ENCODE measurements at places on chromosomes 3 and 15.

- peak overlapping the region; percentile 18 for H3K4me3 ChIP-seq
- DNase-seq, result no peak
- H3K4me1 ChIP-seq, result peaks cover 85% of the 10 kb centered on the region
- peak overlapping the region; percentile 75 for H3K27ac ChIP-seq
Observed at GRCh38 chr3:152321200-152321954, 52.6 kb downstream of the MBNL1 start.

- no peaks in the 10 kb centered on the region for H3K36me3 ChIP-seq
- H3K4me3 ChIP-seq, result no peak overlapping the region
- no peaks in the 10 kb centered on the region for H3K4me1 ChIP-seq
Observed at GRCh38 chr3:30248423-30248822, 358.0 kb upstream of the TGFBR2 start.

DNA sequence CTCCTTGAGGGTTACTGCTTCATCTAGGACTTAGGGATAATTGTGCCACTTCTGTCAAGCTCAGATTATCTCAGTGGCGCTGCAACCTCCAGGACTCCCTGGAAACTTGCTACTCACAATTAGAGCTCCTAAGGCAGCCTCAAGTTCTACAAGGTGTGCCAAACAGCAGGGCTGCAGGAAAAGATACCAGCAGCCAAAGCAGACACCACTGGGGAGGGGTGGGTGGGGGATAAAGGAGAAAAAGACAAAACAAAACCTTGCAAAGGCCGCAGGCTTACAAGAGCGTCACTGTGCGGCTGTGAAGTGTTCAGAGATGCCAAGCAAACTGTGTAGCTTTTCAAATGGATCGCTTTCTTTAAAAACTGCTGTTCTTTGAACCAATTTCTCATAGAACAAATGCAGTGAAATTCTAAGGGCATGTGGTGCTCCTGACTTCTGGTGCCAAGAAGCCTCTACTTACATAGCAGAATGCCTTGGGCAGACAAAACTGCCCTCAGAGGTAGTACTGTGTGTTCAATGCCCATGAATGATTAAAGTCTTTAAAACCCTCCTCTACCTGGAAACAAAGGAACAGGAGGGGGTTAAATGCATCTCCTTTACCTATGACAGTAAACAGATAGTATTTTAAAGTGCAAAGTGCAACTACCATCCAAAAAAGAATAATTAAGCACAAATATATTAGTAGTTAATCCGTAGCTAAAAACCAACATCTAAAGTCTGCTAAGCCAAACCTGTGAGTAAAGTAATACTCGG is 353.4 kb downstream of the FOXP1 start:
- no peak for DNase-seq
- H3K27me3 ChIP-seq, result no peaks in the 10 kb centered on the region
- H3K36me3 ChIP-seq, result no peaks in the 10 kb centered on the region
- peak overlapping the region; percentile 89 for H3K27ac ChIP-seq
- H3K4me3 ChIP-seq, result peak overlapping the region; percentile 59
- H3K4me1 ChIP-seq, result peaks cover 68% of the 10 kb centered on the region

- peaks cover 7% of the 10 kb centered on the region for H3K36me3 ChIP-seq
- no peak overlapping the region for H3K4me3 ChIP-seq
- peak overlapping the region; percentile 61 for H3K27ac ChIP-seq
- H3K4me1 ChIP-seq, result peaks cover 16% of the 10 kb centered on the region
Observed at GRCh38 chr3:39064646-39065045, 12.8 kb downstream of the WDR48 start.

DNA sequence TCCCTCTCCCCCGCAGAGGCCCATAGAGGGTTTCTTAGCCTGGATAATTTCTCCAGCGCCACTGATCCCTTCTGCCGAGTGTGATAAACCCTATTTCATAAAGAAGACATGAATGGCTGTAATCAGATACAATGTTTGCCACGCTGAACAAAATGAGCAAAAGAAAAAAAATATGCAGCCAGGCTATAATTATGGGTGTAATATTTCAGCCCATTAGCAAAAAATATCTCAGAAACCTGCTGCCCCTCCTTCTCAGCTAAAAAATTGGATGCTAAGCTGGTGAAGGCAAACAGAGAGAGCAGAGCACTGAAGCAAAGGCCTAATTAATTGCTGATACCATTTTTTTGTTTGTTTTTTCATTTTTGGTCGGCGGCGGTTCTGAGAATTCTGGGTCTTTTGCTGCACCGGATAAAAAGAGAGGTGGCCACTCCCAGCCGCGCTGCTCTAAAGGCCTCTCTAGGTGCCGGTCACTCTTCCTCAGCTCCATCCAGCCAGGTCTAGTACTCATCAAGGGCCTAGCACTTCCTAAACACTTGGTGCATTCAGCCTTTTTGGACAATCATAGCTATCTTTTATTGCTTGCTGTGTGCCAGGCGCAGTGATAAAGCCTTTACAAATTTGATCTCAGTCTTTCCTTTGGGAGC is 128.7 kb upstream of the TLE3 start:
- no peaks in the 10 kb centered on the region for H3K4me1 ChIP-seq
- H3K36me3 ChIP-seq, result no peaks in the 10 kb centered on the region
- no peak overlapping the region for H3K4me3 ChIP-seq
- no peak overlapping the region for H3K27ac ChIP-seq

GRCh38 chr15:38411902-38412301 is 42.0 kb upstream of the FAM98B start:
- DNase-seq, result no peak
- H3K27me3 ChIP-seq, result no peaks in the 10 kb centered on the region
- no peak overlapping the region for H3K27ac ChIP-seq

DNA sequence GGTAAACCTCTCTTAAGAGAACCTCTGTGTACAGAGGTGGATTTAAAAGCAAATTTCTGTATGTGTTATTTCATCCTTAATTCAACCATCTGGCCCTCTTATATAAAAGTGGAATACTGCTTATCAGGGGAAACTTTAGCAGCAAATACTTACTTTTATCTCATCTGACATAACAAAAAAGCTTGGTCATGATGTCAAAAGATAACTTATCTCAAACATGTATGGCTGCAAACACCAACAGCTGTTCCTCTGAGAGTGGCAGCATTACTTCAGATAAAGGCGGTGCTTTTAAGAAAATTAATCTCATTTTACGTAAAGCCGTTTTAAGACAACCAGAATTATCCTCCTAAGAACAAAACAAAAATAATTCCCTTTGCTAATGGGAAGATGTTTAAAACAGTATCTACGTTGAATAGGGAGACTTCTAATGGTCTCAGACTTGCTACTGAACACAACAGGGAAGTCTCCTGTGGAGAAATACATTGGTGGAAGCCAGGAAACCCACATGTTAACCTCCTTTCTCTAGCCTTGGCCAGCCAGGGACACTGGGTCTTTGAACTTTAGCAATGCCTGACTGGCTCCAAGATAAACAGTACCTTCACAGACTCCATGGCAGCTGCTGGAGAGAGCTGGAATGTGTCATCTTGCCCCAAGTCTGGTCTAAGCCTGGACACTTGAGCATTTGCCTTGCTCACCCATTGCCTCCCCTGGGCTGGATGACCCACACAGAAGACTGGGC is 18.1 kb downstream of the ARRDC4 start:
- no peak overlapping the region for H3K27ac ChIP-seq
- H3K36me3 ChIP-seq, result no peaks in the 10 kb centered on the region
- H3K27me3 ChIP-seq, result no peaks in the 10 kb centered on the region
- H3K4me3 ChIP-seq, result no peak overlapping the region
- no peaks in the 10 kb centered on the region for H3K4me1 ChIP-seq
- no peak for DNase-seq

GRCh38 chr3:167705840-167706239 is 28.9 kb downstream of the PDCD10 start:
- no peak for DNase-seq
- H3K36me3 ChIP-seq, result peaks cover 14% of the 10 kb centered on the region
- no peaks in the 10 kb centered on the region for H3K27me3 ChIP-seq
- no peaks in the 10 kb centered on the region for H3K4me1 ChIP-seq
- no peak overlapping the region for H3K4me3 ChIP-seq
- no peak overlapping the region for H3K27ac ChIP-seq

GRCh38 chr15:90860942-90861675 is 7.3 kb upstream of the FURIN start:
- no peak for DNase-seq
- no peaks in the 10 kb centered on the region for H3K27me3 ChIP-seq
- no peaks in the 10 kb centered on the region for H3K36me3 ChIP-seq
- no peaks in the 10 kb centered on the region for H3K4me1 ChIP-seq

DNA sequence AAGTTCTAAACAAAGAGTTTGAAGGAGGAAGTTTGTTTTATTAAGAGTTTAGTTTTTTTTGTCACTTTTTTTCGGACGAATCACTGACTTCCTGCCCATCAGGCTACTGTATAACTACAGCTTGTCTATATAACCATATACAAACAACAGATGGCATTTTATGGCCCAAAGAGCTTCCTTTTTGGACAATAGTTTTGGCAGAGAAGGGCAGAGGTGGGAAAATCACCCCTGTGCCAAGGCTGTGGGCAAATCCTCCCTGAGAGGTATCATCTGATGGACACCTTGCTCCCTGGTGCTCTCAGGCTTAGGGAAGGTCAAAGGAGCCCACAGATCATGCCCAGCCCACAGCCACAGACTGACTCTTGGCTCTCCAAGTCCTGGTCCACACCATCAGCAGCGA is 113.4 kb downstream of the OXNAD1 start:
- H3K4me3 ChIP-seq, result no peak overlapping the region
- peaks cover 15% of the 10 kb centered on the region for H3K4me1 ChIP-seq
- H3K36me3 ChIP-seq, result no peaks in the 10 kb centered on the region
- DNase-seq, result no peak
- peak overlapping the region; percentile 11 for H3K27ac ChIP-seq
- no peaks in the 10 kb centered on the region for H3K27me3 ChIP-seq

DNA sequence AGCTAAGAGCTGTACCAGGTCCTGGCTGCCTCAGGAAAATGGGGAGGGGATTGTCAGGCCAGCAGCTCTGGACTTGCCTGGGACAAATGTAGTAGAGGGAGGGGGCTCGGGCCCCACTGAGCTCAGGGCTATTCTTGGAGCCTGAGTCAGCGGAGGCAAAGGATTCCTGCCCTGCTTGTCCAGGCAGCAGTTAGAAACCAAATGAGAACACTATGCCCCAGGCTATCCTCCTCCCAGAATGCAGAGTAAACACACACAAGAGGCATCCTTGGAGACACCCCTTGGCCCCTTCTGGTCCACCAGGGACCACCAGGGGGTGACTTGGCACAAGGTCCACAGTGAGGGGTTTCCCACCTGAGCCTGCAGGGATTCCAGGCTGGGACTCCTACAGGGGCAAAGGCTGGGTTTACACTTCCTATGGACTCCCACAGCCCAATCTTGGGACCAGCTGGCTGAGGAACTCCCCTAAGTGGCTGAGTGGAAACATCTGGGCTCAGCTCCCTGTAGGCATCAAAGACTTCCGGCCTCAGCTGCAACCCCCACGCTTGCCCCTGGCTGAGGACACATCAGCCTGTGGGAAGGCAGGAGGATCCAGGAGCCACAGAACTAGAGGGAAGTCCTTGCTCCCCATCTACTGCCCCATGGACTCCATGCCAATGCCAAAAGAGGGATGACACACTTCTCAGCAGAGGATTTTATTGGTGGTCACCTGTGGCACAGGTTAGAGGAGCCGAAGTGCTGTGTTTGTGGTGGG is 3.4 kb upstream of the COL7A1 start:
- peak; percentile 61 for DNase-seq
- peak overlapping the region; percentile 24 for H3K4me3 ChIP-seq
- H3K27ac ChIP-seq, result peak overlapping the region; percentile 93
- peaks cover 73% of the 10 kb centered on the region for H3K4me1 ChIP-seq
- no peaks in the 10 kb centered on the region for H3K27me3 ChIP-seq

GRCh38 chr3:195467641-195468390 is 25.0 kb upstream of the ACAP2 start:
- no peak for DNase-seq
- no peaks in the 10 kb centered on the region for H3K4me1 ChIP-seq
- H3K36me3 ChIP-seq, result no peaks in the 10 kb centered on the region
- H3K27me3 ChIP-seq, result no peaks in the 10 kb centered on the region

DNA sequence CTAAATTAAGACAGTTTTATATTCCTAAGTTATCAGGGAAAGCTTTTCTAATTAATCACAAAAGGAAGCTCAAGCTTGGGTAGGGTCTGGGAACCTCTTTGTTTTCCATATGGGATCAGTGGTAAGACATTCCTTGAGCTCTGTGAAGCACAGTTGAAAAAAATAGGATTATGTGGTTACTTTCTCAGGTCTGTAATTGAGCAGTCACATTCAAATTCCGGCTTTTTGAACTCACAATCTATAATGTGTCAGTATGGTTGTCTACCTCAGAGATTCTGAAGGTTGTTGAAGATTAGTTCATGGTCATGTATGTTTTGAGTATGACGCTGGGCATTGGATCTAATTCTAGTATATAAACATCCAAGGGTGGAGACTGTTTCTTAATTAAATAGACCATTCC is 364.5 kb downstream of the LPP start:
- no peak overlapping the region for H3K27ac ChIP-seq
- H3K4me1 ChIP-seq, result peaks cover 34% of the 10 kb centered on the region
- no peak overlapping the region for H3K4me3 ChIP-seq
- no peaks in the 10 kb centered on the region for H3K27me3 ChIP-seq

GRCh38 chr3:53318522-53318921 is 28.8 kb downstream of the DCP1A start:
- H3K27ac ChIP-seq, result peak overlapping the region; percentile 39
- no peaks in the 10 kb centered on the region for H3K27me3 ChIP-seq
- H3K36me3 ChIP-seq, result no peaks in the 10 kb centered on the region
- no peak for DNase-seq
- H3K4me3 ChIP-seq, result no peak overlapping the region
- peaks cover 41% of the 10 kb centered on the region for H3K4me1 ChIP-seq

- H3K27me3 ChIP-seq, result no peaks in the 10 kb centered on the region
- H3K4me1 ChIP-seq, result no peaks in the 10 kb centered on the region
Observed at GRCh38 chr3:18847583-18848197, 300.6 kb upstream of the KCNH8 start.

- H3K4me1 ChIP-seq, result no peaks in the 10 kb centered on the region
- no peaks in the 10 kb centered on the region for H3K36me3 ChIP-seq
- no peak overlapping the region for H3K4me3 ChIP-seq
Observed at GRCh38 chr15:77120576-77120975, 49.7 kb upstream of the TSPAN3 start.

GRCh38 chr3:46482632-46483350 is 15.0 kb upstream of the RTP3 start:
- H3K27me3 ChIP-seq, result no peaks in the 10 kb centered on the region
- H3K36me3 ChIP-seq, result no peaks in the 10 kb centered on the region
- H3K4me3 ChIP-seq, result no peak overlapping the region
- DNase-seq, result no peak
- H3K4me1 ChIP-seq, result no peaks in the 10 kb centered on the region
- no peak overlapping the region for H3K27ac ChIP-seq

DNA sequence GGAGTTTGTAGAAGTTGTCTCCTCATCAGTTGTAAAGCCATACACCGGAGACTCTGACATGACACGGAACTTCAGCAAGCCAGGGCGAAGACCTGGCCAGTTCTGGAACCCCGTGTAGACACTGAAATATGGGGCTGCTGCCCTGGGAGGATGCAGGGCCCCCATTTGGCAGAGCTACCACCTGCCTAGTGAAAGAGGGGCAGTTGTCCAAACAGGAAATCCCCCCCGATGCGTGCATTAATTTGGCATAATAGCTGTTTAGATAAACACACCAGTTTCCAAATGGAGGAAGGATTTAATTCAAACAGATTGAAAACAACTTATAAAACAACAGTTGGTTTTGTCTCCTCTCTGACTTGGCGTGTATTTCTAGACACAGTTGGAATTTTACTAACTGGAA is 357.2 kb downstream of the GABRG3 start:
- H3K27ac ChIP-seq, result no peak overlapping the region
- no peak for DNase-seq
- H3K36me3 ChIP-seq, result no peaks in the 10 kb centered on the region
- no peaks in the 10 kb centered on the region for H3K4me1 ChIP-seq
- H3K27me3 ChIP-seq, result no peaks in the 10 kb centered on the region
- no peak overlapping the region for H3K4me3 ChIP-seq

GRCh38 chr15:49901996-49902684 is 216.9 kb downstream of the ATP8B4 start:
- peaks cover 30% of the 10 kb centered on the region for H3K4me1 ChIP-seq
- H3K27ac ChIP-seq, result peak overlapping the region; percentile 89
- H3K36me3 ChIP-seq, result no peaks in the 10 kb centered on the region
- no peaks in the 10 kb centered on the region for H3K27me3 ChIP-seq
- peak overlapping the region; percentile 28 for H3K4me3 ChIP-seq
- DNase-seq, result no peak
